ENCODE measurements at places on chromosomes 11 and 22.
A peak's percentile ranks its signal among the peaks of the same experiment; 100 is the strongest.

- DNase-seq = no peak
Observed at GRCh38 chr22:38964989-38965388, 7.6 kb downstream of the APOBEC3A start.

DNA sequence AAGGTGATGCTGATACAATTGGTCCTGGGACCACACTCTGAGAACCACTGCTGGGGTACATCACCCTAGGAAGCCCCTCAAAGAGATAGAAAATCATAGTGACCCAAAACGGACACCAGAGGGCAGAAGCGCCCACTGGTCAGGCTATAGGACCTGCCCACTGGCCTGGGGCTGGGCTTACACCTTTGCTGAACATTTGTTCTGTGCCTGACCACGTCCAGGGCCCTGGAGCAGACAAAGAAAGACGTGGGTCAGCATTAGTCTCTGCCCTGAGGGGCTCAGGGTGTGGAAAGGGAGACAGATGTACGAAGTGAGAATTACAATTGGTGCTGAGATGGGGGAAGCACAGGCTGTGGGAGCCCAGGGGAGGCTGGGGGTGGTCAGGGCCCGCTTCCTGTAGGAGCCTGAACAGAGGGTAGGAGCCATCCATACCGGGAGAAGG, 14.4 kb upstream of the SERPINH1 start:
- DNase-seq = peak; percentile 41

DNA sequence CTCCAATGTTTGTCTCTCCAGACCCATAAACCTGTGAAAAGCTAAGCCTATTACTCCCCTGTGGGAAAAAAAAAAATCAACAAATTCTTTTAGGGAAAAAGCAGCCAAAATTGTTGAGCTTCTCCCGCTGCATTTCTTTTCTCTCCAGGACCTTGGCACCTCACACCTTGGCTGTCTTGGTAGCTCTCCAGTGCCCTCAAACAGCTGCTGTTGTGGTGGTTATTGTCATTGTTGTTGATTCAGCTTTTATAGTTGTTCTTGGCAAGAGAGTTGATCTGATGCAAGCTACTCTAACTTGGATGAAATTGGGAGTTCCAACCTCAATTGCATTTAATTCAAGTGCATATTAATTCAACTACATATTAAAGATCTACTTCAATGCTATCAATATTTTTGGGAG, 516.9 kb upstream of the LARGE1 start:
- no peak for DNase-seq

DNA sequence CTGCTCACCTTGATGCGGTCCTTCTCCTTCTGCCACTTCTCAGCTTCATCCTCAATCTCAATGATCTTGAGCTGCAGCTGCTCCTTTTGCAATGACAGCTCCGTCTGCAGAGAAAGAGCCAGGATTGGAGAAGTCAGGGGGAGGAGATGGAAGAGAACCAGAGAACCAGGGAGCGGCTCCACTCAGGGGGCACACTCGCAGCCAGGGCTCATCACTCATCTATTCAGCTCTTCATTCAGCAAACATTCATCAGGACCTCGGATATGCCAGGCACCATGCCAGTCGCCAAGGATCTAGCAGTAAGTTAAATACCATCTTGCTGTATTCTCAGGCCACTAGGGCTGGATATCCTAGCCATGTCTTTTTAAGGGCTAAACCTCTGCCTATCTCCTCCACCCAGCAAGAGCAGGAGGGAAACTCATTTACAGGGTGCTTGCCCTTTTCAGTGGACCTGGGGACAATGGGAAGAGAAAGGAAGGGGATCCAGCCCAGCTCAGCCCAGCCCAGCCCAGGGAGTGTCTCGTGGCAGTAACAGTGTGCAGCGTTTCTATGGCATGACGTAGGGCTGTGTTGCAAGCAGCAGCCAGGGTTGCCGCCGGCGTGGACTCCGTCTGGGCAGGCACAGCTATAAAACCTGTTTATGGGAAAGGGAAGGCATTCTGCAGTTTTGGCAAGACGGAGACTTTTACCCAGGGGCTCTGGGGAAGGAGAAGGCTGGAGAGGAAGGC, 9.4 kb downstream of the TRIM29 start:
- no peak for DNase-seq

DNA sequence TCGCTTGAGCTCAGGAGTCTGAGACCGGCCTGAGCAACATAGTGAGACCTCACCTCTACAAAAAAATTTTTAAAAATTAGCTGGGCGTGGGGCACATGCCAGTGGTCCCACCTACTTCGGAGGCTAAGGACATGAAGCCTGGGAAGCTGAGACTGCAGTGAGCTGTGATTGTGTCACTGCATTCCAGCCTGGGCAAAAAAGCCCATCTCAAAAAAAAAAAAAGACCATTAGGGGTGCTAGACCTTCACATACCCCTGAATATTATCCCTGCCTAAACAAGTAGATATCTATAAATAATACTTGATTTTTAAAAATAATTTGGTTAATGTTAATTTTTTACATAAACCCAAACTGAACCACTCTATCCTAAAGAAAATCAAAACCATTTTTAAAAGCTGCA, 24.2 kb downstream of the NUP98 start:
- no peak for DNase-seq

DNA sequence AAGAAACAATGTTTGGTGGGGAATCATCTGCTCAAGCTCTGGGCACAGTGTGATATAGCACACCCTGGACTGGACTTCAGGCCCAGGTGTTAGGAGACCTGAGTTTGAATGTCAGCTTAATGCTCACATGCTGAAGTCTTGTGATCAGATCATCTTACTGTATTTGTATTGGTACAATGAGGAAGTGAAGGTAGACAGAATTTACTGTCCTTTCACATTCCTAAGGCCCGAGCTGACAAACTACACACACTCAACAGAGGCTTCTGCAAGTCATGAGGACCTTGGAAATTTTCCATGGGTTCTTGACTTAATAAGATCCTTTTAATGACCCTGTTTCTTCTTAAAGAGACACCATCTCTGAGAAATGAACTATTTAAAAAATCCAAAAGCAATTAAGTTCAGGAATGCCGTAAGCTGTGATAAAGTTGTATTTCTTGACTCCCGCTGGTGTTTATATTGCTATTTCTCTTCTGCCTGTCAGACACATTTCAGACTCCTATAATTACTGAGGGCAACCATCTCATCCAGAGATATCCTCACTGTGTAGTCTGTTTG, 802.0 kb downstream of the DLG2 start:
- no peak for DNase-seq

- DNase-seq = no peak
Observed at GRCh38 chr11:60782393-60783140, 2.6 kb upstream of the MS4A10 start.

- DNase-seq = no peak
Observed at GRCh38 chr11:127058524-127058923, 58.0 kb upstream of the KIRREL3 start.

- DNase-seq = no peak
Observed at GRCh38 chr11:43557553-43558110, 122.9 kb upstream of the HSD17B12 start.

GRCh38 chr11:36390963-36391471, 94.9 kb downstream of the PRR5L start:
- peak; percentile 43 for DNase-seq

DNA sequence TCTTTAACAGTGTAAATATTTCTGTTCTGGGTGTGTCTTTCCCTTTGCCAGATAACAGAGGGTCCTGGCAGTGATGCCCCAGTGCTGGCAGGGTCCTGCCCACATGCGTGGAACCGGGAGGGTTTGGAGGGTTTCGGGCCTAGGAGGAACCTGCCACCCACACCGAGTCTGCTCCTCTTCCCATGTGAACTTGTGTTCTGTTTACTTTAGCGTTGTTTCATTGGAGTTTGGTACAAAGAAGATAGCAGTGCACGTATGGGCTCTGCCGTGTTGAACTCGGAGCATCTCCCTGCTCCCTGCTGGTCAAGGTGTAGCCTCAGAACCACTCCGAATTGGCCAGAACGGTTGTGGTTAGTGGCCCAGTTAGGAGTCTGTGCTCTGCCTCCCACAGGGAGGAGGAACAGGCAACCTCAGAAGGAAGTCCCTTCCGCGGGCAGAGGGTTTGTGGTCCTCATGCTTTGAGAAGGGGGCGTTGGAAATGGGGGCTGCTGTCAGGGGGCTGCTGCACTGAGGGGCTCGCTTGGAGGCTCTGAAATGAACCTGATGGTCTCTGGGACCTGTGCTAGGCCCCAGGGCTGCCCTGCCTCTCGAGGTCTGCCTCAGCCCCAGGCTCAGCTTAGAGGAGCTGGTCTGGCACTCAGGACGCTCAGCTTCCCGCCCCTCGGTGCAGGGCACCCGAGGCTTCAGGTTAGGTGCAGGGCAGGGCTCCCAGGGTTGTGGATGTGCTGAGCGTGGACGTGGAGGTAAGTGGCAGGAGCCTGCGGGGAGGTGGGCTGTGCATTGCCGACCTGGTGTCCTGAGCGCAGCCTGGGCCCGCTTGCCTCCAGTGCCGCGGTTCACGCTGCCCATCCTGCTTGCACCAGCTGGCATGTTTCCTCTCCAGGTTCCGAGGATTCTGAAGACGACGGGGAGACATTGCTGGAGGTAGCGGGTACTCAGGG, 10.4 kb downstream of the PHRF1 start:
- DNase-seq = no peak
